IMR-90 (cell line): ENCODE measurements at places on chromosomes 2 and 18. TPM values are rescaled to one million over a fixed set of nuclear protein-coding genes. Genes with fewer than 3 reads are reported as not detected.
A peak's percentile ranks its signal among the peaks of the same experiment; 100 is the strongest.

- no peak overlapping the region for H3K27ac ChIP-seq
- H3K36me3 ChIP-seq, result peaks cover 1% of the 10 kb centered on the region; the same call in 1 of the 2 replicates
- H3K27me3 ChIP-seq, result no peaks in the 10 kb centered on the region
- H3K4me3 ChIP-seq, result no peak overlapping the region
Measured at GRCh38 chr18:7815787-7816186, 248.7 kb downstream of the PTPRM start.

DNA sequence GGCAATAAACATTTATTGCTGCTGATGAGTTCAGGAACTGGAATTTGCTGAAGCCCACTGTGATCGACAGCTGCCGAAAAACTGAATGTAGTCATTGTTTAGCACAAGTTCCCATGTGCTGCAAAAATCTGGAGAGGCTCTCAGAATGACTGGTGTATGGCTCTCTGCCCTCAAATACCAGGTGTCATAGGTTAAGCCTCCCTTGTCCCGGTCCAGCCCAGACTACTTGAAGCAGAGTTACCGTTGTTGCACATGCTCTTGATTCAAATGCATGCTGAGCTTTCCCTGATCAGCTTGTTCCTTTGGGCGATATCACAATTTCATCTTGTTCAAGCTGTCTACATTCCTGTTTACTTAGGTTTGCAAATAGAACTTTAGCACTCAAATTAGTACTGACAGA lies 625.2 kb downstream of the CPS1 start:
- no peak overlapping the region for H3K27ac ChIP-seq
- H3K4me3 ChIP-seq, result no peak overlapping the region
- H3K4me1 ChIP-seq, result no peaks in the 10 kb centered on the region
- DNase-seq, result no peak
- H3K36me3 ChIP-seq, result no peaks in the 10 kb centered on the region

DNA sequence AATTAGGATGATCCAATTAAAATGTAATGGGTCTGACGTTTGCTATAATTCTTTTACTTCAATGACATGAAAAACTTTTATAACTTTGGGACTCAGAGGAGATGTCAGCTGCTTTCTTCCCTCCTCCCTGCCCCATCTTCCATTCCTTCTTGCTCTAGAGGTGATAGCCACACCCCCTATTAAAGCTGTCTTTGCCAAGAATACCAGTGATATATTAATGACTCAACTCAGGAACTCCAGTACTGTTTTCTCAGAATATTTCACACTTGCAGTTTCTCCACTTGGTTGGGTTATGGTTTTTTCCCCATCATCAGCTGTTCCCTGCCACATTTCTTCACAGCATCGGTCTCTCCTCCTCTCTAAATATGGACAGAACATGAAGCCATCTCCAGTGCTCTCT lies 184.0 kb downstream of the KCNE4 start:
- H3K27ac ChIP-seq, result no peak overlapping the region
- no peak overlapping the region for H3K4me3 ChIP-seq
- H3K36me3 ChIP-seq, result no peaks in the 10 kb centered on the region
- no peaks in the 10 kb centered on the region for H3K4me1 ChIP-seq

GRCh38 chr2:176330612-176331011 lies 61.4 kb downstream of the MTX2 start:
- H3K4me1 ChIP-seq, result no peaks in the 10 kb centered on the region
- H3K36me3 ChIP-seq, result no peaks in the 10 kb centered on the region
- DNase-seq, result no peak
- H3K27ac ChIP-seq, result no peak overlapping the region

DNA sequence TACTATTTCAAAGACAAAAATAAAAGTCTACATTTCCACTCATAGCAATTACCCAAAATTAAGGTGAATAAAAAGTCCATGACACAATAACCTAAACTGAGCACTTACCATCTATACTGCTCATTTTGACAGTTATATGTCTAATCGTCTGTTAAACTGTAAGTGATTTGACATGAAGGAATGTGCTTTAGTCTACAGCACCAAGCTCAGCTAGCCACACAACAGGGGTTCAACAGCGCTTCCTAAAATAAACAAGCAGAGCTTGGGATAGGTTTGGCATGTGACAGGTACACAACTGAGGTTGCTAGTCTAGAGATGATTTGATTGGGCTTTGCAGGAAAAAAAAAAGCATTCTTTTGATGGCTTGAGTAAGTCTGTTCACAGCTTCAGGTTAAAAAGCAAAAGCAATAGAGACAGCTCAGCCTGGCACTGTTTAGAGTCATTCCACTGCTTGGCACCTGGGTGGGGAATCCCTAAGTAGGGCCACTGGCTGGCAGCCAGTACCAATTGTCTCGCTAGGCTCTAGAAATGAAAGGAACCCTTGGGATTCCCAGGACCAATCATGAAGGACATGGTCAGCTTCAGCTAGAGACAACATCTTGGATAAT lies 78.6 kb downstream of the BARD1 start:
- H3K27ac ChIP-seq, result no peak overlapping the region
- no peaks in the 10 kb centered on the region for H3K4me1 ChIP-seq
- H3K36me3 ChIP-seq, result peaks cover 5% of the 10 kb centered on the region

DNA sequence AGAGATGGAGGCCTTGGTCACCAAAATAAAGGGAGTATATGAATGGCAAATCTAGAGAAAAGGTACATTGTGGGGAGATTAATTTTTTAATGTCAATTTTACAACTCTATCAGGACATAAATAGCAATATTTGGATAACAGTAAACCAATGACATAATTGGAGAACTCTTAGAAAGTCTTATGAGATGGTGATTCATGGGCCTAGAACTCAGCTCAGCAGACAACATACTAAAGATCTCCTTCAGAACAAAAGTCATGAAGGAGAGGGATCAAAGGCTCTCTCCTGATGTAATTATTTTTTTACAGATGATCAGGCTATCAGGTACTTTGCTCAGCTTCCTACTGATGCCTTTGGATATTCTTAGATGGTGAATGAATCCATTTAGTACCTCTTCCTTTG lies 90.0 kb downstream of the CRACDL start:
- peak; percentile 30 for DNase-seq
- H3K27me3 ChIP-seq, result no peaks in the 10 kb centered on the region; the same call in none of the 2 replicates
- H3K36me3 ChIP-seq, result no peaks in the 10 kb centered on the region
- no peaks in the 10 kb centered on the region for H3K4me1 ChIP-seq

DNA sequence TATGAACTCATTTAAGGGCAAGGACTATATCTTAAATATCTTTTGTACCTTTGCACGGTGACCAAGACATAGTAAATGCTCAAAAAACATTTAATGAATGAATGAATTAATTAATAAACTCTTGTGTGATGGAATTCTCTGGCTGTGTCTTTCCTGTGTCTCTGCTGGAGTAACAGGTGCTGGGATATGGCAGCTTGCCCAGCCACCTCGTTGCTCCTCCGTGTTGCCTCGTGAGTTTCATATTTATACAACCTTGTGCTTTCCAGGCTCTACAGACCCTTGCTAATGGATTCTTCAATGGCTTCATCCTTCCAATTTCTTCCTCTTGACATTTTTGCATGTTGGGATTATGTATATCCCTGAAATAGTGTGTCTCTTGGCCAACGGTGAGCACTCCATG lies 30.4 kb downstream of the CTAGE1 start:
- no peak for DNase-seq
- H3K4me3 ChIP-seq, result no peak overlapping the region
- H3K4me1 ChIP-seq, result 0 out of 2 replicates have a peak, but pooled peaks cover 6% of the 10 kb centered on the region
- H3K27ac ChIP-seq, result no peak overlapping the region

The OTOS gene
- 0.34 TPM in 1 of 2 replicates, not detected in the other for polyA plus RNA-seq
